ENCODE measurements at places on chromosomes 11 and 22.

DNA sequence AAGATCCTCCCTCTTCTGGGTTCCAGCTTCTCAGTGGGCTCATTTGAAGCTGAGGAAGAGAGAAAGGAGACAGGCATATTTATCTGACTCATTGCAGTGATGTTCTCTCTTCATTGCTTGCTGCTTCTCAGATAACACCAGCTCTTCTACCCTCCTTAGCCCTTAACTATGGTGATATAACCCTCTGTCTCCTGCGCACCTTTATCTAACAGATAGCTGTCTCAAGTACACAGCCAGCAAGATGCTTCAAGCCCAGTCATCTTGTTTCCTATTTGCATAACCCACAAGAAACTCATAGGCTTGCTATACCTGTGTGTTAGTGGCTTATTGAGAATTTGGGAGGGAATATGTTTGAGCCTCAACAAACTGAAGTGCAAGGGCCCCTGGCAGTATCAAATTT lies 12.6 kb downstream of the PRSS23 start:
- DNase-seq, result no peak

- no peak for DNase-seq
Observed at GRCh38 chr22:36409911-36410756, 22.4 kb upstream of the MYH9 start.

- DNase-seq, result no peak
Observed at GRCh38 chr11:60899046-60899936, 7.1 kb downstream of the PRPF19 start.

DNA sequence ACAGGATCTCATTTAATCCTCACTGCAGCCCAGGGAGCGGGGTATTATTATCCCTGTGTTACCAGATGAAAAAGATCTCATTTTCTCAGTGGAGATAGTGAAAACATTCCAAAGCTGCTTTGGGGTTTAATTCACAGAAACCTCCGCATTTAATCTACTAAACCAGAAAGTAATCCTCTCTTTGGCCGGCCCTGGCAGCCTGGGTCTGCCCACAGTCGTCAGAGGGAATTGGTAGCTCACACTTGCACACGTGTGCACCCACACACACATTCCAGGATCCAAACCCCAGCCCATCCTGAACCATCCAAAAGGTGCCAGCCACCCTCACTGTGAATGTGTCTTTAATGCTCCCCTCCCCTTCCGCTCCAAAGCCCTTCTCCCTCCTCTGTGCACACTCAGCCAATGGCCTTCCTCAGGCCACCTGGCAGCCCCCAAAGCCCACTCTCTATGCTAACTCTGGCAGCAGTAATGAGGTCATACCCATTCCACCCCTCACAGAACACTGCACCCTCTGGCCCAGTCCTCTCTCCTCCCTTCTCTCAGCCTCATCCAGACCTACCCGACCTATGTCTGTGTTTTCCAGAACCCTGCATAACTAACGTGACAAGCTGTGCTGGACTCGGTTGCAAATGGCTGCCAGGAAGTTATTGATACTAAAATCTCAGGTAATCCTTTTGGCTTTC lies 466.2 kb downstream of the SOX6 start:
- DNase-seq, result no peak

- no peak for DNase-seq
Observed at GRCh38 chr22:17284888-17285287, 65.7 kb upstream of the ADA2 start.

DNA sequence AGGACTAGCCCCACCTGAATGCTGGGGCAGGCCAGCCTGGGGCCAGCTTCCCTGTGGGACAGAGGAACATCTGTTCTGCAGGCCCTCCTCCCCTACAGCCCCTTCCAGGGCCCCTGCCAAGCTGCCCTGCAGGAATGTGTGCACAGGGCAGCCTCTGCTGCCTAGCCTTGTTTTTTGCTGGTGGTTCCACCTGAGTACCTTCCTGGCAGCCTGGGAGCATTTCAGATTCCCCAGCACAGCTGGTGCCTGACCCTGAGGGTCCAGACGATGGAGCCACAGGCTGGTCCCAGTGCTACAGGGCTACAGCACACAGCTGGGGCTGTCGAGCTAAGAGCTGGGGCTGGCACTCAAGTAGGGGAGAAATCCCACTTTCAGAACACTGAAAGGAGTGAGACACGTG lies 22.3 kb upstream of the GPR83 start:
- DNase-seq, result no peak

DNA sequence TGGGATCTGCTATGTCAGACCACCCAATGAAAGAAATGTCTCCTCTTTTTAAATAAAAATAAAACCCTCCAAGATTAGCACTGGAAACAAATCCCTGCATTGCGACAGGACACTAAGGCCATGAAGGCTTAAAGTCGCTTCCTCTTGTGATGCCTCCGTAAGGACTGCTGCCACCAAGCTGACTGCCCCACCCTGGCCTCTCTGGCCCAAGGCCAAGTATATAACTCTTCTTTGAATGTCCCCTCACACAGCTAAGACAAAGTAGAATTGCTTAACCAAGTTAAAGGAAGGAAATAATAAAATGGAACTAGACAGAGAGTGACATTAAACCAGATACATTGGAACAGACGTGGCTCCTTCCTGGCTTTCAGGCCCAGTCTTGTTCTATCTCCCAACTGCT lies 7.5 kb upstream of the NRGN start:
- no peak for DNase-seq

GRCh38 chr11:640021-640706 lies 3.1 kb downstream of the DRD4 start:
- DNase-seq, result no peak

DNA sequence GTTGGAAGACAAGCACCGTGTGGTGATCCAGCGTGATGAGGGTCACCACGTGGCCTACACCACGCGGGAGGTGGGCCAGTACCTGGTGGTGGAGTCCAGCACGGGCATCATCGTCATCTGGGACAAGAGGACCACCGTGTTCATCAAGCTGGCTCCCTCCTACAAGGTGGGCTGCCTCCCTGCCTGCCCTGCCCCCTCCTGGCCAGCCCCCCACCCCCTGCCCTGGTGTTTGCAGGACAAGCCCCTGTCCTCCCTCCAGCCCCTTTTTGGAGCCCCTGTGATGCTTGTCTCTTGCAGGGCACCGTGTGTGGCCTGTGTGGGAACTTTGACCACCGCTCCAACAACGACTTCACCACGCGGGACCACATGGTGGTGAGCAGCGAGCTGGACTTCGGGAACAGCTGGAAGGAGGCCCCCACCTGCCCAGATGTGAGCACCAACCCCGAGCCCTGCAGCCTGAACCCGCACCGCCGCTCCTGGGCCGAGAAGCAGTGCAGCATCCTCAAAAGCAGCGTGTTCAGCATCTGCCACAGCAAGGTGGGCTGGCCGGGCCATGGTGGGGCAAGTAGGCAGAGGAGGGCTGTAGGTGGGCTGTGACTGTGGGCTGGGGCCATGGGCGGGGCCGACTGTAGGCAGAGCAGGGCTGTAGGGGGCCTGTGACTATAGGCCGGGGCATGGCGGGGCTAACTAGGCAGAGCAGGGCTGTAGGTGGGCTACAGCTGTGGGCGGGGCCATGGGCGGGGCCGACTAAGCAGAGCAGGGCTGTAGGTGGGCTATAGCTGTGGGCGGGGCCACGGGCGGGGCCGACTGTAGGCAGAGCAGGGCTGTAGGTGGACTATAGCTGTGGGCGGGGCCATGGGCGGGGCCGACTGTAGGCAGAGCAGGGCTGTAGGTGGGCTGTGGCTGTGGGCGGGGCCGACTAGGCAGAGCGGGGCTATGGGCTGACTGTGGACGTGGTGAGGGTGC lies 13.6 kb downstream of the MUC2 start:
- DNase-seq, result no peak

DNA sequence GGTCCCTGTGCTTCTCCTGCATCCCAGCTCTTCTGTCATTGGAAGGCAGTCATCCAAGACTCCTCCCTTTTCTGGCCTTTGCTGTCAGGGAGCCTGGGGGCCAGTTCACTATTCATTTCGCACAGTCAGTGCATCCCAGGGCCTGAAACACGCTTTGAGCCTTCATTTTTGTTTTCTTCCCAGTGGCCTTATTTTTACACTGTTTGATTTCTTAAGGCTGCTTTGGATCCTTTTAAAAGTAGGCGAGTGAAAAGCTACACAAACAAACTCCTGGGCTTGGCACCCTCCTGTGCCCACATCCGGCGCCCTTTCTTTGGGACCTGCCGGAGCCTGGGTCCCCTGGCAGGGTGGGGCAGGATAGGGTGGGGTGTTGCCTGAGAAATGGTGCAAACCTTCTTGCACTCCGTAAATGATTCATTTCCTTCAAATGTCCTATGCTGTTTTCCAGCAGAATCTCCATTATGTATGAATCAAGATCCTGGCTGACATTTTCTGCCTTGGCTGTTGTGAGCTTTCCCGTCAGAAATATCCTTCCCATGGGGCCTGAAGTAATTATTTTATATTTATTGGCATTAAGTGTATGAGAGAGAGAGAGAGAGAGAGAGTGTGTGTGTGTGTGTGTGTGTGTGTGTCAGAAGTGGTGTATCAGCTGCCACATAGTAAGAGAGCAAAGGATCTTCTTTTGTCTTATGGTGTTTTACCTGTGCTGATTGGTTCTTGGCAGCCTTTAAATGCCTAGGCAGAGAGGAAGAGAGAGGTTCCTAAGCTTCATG lies 45.6 kb downstream of the BCR start:
- DNase-seq, result no peak

DNA sequence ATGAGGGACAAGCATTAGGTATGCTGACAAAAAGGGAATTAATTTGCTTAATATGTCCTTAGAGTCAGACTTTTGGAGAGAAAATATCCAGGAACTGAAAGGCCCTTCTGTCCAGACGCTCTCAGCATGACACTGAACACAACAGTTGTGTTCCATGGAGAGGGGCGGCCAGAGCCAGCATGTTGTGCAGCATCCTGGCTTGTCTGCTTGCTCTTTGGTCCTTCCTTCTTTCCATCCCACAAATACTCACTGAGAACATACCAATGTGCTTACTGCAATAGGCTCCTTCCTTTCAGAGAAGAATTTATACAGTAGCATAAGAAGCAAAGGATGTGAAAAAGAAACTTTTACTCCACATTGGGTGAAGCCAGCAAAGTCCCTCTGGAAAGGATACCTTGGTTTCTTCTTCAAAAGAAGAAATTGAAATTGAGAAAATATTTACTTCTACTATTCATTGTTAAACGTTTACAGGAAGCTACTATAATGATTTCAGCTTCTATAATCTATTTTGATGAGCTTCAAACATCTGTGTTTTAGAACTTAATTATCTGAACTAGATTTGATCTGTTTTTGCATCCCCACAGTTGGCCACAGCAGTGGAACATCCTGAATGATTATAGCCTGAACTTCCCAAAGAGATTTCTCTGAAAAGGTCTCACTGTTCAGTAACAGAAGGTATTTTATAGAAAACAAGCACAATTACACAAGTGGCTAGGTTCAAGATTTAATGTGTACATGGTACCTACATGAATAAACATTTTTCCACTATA lies 304.1 kb upstream of the PITPNB start:
- no peak for DNase-seq

DNA sequence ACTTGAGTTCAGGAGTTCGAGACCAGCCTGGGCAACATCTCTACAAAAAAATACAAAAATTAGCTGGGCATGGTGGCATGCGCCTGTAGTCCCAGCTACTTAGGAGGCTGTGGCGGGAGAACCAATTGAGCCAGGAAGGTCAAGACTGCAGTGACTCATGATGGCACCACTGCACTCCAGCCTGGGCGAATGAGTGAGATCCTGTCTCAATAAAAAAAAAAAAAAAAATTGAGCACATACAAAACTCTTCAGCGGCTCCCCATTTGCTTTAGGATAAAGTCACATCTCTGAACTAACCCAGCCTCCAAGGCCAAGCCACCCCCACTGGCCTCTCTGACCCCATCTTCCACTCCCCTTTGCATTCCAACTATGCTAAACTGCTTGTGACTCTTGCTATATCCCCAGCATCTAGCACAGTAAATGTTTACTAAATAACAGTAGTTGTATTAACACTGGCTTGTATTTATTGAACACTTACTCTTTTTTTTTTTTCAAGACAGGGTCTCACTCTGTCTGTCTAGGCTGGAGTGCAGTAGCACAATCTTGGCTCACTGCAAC lies 28.9 kb downstream of the CREB3L1 start:
- DNase-seq, result no peak

DNA sequence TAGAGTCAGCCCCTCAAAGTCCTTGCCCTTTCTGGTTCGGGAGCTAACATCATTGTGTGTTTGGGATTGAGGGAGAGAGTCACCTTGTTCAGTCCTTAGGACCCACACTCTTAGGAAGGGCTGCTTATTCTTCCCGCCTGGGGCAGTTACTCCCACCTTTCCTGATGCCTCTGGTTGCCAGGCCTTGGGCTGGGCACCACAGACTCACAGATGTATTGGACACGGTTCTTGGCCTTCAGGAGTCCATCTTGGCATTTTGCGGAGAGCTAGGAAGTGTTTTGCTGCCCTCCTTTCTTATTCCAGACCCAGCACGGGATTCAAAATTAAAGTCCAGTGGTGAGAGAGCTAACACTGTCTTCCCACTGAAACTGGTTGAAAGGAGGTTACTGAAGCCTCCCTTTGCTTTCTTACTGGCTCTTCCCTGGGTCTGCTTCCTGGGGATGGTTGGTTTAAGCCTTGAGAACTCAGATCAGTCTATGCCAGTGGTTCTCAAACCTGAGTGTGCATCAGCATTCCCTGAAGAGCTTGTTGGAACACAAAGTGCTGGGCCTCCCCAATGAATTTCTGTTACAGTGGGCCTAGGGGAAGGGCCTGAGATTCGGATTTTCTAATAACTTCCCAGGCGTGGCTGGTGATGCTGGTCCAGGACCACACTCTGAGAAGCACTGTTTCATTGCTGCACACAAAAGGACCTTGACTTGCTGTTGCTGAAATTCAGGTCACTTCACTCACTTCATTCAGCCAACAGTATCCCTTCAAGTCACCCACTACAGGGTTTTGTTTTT lies 1.4 kb downstream of the OSBP2 start:
- no peak for DNase-seq

- no peak for DNase-seq
Observed at GRCh38 chr11:74257959-74258553, 53.4 kb downstream of the P4HA3 start.

DNA sequence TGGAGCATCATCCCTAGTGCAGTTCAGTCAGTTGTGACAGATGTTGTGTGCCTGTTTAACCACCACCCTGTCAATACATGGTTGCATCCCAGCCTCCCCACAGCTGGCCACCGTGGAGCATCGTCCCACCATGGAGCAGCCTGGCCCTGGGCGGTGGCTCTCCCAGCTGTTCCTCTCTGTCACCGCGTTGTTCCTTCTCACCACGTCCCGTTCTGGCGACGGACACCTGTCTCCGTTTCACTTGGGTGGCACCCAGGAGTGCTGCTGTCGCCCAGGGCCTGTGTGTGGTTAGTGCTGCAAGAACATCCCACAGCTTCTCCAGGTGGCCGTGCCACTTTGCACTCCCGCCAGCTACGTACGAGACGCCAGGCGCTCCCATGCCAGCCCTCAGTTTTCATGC lies 26.5 kb downstream of the MUC6 start:
- DNase-seq, result no peak

DNA sequence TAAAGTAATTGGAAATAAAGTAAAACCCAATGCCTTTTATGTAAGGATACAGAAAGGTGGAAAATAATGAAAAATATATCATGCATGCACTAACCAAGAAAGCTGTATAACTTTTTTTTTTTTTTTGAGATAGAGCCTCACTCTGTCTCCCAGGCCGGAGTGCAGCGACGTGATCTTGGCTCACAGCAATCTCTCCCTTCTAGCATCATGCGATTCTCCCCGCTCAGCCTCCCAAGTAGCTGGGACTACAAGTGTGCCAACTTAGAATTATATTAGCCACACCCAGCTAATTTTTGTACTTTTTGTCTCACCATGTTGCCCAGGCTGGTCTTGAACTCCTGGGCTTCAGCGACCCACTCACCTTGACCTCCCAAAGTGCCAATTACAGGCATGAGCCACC lies 4.5 kb downstream of the GGT5 start:
- DNase-seq, result no peak
